ENCODE measurements at places on chromosomes 1 and 21. TPM values are rescaled to one million over a fixed set of nuclear protein-coding genes. Genes with fewer than 3 reads are reported as not detected.

GRCh38 chr1:164614316-164614715, 55.3 kb downstream of the PBX1 start:
- no peak for DNase-seq

GRCh38 chr1:63679076-63679475, 85.9 kb downstream of the PGM1 start:
- DNase-seq: no peak

DNA sequence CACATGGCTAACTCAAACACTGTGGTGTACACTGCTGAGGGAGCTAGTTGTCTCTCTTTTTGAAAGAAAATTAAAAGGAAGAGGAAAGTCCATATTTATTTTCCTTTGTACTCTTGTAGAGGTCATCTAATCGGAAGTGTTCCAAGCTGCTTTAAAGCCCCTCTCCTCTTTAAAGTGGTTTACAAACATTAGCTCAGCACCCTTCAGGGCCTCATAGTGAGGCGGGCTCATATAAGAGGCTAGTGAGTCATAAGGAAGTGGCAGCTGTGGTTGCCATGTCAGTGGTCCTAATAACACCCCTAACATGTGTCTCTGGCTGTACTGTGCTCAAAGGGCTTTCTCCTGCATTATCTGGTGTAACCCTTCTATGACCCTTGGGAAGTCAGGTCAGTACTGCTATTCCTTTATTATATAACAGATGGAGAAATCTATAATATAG, 104.4 kb upstream of the SERBP1 start:
- DNase-seq: no peak

DNA sequence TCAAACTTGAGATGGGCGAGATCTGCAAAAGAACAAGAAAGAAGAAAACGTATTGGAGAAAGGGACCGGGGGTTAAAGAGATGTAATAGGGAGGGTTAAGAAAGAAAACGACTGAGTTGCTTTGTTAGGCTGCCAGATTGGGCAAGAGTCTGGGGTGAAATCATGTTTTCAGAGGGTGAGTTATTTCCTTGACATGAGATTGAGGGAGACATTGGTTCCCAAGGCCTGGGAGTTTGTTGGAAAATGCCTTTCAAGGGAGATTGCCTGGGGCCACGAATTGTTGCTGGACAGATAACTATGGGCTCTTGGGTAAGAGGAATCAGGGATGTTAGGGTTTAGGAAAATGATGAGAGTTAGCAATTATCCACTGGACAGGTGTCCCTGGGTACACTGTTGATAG, 776 bp upstream of the CADM3 start:
- DNase-seq: no peak

GRCh38 chr1:2416403-2416802, 4.0 kb upstream of the PEX10 start:
- DNase-seq: peak; percentile 60

DNA sequence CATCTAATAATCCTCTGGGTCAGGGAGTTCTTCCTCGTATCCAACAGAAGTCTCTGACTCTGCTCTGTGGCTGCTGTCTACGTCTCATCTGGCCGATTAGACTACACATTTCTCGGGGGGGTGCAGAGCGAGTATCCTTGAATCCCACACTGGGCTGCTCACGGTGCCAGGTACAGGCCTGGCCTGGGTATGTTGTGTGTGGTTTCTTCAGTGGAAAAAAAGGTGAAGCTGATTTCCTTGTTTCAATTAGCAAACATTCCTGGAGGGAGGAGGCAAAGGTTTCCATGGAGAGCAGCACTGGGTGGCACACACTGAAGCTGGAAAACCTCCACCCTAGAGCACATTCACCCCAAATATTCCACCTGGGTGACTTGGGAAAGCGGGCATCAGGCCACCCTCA, 2.0 kb upstream of the RAB7B start:
- no peak for DNase-seq

DNA sequence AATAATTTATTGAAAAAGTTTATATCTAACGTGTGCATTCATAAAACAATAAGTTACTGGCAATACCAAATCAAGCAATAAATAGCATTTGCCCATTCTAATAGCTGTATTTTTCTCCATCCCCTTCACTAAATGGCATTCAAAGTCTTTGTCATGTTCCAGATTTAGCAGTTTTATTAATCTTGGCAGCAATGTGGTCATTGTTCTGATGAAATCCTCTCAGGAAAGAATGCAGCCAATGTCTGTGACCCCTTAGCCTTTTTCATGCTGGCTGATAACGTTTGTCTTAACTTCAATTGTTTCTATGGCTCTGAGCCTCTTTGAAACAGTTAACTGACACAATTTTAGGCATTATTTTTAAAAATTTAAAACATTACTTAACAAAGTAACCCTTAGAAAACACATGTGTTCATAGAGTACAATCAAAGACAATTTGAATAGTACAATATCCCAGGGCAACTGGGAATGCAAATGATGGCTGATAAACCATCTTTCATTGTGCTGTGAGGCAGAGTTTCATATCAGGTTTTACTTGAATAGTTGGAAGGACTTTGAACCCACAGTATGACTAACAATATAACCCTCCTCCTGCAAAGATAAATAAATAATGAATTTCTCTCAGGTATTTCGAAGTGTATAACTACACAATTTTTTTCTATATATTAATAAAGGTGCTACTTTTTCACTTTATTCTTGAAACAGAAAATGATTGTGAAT, 217.5 kb downstream of the LRRIQ3 start:
- DNase-seq: no peak

DNA sequence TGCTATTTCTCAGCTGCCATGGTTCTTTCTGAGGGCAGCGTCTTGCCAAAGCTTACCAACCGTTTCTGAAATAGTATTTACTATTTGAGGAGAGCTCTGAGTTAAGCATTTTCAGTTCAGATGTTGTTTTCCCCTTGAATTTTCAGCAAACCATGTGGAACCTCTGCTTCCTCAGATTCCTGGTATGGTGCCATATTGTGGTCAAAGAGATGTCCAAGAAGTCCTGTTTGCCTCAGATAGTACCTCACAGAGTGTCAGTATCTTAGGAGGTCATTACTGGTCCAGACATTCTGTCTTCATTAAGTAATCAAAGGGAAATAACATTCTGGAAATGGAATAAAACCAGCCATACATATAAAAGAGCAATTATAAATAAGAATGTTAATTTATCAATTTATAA, 36.6 kb downstream of the VANGL2 start:
- no peak for DNase-seq

DNA sequence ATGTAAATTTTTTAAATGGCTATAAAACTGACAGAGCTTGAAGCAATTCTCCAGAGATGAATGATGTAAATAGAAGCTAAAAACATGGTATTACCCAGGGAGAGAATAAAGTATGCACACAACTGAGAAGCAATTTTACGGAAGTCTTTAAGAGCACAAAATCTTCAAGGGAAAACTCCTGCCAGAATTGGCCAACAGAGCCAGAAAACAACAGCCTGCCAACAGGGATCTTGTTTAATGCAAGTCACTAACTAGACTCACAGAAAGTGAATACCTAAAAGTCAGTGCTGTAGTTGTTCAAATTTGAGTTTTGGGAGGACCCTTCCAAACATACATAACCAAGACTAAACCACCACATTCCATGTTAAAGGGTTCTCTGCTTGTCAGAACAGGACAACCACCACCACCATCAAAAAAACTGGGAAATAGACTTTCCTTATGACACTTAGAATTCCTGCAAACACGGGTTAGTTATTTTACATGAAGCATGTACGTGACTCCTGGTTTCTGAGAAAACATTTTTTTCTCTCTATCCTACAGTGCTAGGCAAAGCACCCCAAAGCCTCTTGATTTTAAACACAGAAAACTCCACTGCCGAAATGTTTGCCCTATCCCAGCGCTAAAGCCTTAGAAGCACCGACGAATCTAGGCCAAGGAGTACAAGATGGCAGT, 1.6 kb downstream of the EPS15 start:
- peak; percentile 20 for DNase-seq

GRCh38 chr1:53511933-53512806, 53.0 kb downstream of the DMRTB1 start:
- DNase-seq: no peak

- no peak for DNase-seq
Observed at GRCh38 chr1:83905315-83905907, 93.5 kb downstream of the TTLL7 start.

DNA sequence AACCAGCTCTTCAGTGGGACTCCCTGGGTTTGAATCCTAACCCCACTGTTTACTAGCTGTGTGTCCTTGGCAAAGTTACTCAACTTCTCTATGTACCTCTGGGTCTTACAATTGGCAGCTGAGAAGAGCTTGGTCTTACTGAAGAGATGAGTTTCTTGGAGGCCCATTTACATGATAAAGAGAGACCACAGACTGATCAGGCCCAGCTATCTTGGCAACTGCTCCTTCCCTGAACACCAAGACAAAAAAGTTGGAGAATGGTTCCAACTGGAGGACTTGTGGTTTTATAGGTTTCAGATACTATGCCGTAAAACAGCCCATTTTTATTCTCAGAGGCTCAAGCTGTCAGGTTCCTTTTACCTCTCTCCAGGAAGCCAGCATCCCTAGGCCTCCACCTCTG, 24.8 kb upstream of the CNIH3 start:
- no peak for DNase-seq

SCCPDH gene
- 30.0 TPM for total RNA-seq

CLCNKA gene
- 27.1 TPM for total RNA-seq

SSBP3 gene
- total RNA-seq: 15.4 TPM

C1orf141 gene
- not detected for total RNA-seq
